ENCODE measurements at places on chromosomes 2 and 18.
A peak's percentile ranks its signal among the peaks of the same experiment; 100 is the strongest.

GRCh38 chr2:110866466-110866865, 134.1 kb downstream of the ACOXL start:
- DNase-seq = no peak

DNA sequence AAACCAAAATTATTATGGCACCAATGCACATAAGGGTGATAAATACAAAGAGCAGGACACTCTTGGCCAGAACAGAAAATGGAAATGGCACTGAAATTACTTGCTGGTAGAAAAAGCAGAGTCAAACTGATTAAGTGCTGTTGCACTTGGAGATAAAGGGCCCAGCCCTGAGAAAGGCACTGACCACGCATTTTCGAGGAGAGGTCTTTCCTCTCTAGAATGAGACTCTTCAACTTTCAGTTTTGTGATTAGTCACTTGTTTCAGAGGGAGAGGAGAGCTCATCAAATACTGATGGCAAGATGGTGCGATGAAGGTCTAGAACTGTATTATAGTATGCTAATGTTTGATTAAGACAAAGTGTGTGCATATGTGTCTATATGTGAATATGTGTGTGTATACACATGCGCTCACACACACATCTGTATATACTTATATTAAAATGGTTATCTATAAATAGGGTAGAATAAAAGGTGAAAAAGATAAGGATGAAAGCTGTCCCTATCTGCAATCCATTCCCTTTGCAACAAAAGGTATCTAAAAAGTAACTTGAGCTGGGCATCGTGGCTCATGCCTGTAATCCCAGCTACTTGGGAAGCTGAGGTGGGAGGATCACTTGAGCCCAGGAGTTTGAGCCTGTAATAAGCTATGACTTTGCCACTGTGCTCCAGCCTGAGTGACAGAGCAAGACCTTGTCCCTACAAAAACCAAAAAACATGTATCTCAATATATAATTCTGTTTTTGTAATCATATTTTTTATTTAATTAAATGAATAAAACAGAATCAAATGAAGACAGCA, 48.8 kb upstream of the ZDBF2 start:
- DNase-seq = no peak

GRCh38 chr18:13003466-13003896, 12.3 kb downstream of the CEP192 start:
- no peak for DNase-seq

DNA sequence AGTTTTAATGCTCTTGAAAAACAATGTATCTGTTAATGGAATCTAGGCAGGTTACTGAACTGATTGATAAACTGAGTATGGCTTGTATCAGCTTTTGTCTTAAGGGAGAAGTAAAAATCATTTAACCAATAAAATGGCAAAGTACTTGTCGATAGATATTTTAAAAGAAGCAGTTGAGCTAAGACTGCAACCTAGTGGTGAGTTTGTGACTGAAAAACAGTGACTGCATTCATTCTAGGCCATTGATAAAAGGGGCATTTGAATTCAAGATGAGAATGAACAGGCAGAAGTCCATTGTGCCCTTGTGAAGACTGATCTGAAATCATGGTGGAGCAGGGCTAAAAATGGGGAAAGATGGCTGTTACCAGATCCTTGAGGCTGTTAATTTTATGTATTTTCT, 59.4 kb upstream of the MSTN start:
- DNase-seq = no peak

GRCh38 chr2:204133476-204133875, 196.9 kb downstream of the ICOS start:
- DNase-seq = no peak

DNA sequence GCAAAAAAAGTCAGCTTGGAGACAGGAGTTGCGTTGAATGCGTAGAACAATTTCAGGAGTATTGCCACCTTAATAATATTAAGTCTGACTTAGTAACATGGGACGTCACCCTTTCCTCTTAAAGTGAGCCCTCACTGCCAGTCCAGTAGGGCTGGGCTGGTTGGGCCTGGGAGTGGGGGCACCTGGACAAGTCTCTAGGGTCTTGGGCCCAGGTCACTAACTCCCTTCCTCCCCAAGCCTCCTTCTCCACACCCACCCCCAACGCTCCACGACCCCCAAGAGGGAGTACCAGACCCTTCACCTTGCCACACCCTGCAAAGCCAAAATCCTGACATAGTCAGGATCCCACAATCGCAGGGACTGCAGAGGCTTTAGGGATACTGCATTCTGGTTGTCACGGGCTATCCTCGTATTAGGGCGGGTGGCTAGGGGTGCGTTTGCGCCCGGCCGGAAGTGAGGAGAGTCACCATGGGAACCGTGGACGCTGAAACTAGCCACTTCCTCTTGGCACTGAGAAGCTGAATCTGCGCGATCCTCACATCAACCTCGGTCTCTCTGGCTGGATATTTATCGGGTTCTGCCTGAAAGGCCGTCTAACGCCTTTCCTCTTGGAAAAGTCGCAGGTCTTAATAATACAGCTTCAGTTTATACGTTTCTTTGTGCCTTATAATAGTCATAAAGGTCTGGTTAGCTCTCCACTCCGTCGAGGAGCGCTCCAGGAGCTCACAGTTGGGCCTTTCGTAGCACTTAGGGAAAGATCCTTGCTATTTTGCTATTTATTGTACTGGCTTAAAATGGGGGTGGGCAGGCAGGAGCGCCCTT, 10.3 kb upstream of the CXXC1 start:
- peak; percentile 49 for DNase-seq

DNA sequence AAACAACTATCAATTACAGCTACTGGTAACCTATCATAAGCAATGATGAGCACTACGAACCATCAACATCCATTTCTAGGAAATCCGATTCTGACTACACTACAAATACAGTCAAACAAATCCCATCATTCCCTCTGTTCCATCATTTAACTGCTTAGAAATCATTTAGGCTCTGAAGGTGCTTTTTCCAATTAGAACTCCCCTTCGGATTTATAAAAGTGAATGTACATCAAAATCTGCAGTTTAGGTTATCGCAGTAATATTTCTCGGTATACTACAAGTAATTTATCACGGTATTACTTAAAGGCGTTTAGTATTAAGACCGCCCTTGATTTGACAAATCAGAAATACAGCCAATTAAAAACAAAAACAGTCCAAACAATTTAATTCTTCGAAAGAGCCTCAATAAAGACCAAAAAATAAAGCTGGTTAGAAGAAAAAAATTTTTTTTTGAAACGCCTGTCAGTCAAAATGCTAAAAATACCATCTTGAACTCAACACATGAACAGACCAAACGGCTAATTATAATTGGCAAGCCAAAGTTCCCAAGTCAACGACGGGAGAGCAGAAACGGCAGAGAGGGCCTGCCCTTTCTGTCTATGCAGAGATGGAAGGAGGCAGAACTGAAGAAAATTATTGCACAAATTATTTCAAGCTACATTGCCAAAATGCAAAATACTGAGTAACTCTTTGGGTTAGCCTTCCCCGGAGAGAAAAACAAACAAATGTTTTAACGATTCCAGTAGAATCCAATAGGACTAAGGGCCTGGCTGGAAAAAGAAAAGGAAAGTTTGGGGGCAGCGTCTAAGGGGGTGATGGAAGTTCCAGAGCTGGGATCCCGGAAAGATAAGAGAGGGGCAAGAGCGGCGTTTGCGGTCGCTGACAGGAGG, 1.2 kb downstream of the VPS54 start:
- no peak for DNase-seq

DNA sequence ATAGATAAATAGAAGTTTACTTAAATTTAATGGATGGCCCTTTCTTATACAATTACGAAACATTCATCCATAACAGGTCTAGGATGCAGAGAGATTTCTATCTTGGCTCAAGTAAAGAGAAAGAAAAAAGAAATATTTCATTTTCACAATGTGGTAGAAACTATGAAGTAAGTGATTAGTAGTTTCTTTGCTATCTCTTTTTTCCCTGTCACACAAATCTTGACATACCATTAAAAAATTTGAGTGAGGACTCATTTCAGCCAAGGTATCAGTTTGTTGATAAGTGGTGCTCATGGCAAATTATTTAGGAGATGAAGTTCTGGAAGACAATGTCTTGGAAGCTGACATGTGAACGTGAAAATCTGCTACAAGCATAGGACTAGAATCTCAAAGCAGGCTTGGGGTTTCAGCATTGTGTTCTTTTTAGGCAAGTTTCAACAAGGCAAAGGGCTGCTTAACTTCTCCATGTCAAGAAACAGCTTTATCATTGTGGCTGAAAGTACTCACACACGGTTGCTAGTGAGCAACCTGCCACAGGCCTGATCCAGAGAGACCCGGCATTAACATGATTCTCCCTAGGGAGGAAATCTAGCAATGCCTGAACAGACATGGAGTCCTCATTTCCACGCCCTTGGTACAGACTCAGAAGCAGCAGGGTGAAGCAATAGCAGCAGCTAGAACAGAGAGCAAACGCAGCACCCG, 414.6 kb downstream of the DLGAP1 start:
- DNase-seq = no peak

DNA sequence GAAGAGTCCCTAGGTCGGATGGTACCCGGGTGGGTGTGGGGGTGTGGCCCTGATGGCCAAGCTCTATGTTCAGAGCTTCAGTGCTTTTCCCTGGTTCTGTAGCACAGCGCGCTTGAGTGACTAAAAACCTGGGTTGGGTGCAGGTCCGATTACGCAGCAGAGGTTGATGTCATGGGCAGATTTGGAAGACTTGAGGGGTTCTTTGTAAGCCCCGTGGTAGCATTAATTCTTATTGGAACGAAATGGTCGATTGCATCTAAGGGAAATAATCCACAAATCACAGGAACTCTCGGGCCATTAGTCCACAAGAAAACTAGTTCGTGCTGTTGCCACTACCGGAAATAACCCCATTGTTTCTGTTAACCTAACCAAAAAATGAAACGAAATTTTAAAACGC, 9.0 kb downstream of the HOXD8 start:
- DNase-seq = no peak

GRCh38 chr18:53486296-53486695, 738.2 kb downstream of the MBD2 start:
- no peak for DNase-seq

DNA sequence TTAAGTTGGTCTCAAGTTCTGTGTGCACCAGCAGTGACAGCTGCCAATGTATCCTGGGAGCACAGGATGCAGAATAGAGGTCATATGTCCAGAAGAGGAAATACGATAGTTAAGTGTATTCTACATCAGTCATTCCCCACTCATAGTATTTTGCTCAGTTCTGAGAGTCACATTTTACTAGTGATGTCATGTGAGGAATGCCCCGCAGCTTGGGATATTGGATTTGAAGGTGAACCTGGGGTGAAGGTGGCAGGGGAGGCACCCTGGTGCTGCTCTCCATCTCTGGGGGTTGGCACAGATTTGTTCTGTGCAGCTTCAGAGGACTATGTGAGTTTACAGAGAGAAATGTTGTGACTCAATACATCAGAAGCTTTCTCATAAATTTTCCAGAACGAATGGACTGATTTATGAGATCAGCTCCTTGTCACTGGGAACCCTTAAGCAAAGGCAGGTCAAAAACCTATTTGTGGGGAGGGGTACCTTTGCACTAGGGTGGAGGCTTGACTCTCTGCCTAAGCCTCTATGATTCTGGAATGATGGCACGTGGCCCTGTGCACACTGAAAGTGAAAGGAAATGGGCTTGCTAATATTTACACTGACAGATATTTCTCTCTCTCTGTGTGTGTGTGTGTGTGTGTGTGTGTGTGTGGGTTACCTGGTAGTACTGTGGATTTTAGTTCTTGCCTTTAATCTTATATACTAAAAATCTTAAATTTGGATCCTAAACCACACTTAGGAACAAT, 95.9 kb downstream of the NEB start:
- DNase-seq = no peak

GRCh38 chr2:237935740-237936452, 30.9 kb upstream of the UBE2F start:
- no peak for DNase-seq

GRCh38 chr2:66573821-66574233, 138.9 kb downstream of the MEIS1 start:
- DNase-seq = no peak

DNA sequence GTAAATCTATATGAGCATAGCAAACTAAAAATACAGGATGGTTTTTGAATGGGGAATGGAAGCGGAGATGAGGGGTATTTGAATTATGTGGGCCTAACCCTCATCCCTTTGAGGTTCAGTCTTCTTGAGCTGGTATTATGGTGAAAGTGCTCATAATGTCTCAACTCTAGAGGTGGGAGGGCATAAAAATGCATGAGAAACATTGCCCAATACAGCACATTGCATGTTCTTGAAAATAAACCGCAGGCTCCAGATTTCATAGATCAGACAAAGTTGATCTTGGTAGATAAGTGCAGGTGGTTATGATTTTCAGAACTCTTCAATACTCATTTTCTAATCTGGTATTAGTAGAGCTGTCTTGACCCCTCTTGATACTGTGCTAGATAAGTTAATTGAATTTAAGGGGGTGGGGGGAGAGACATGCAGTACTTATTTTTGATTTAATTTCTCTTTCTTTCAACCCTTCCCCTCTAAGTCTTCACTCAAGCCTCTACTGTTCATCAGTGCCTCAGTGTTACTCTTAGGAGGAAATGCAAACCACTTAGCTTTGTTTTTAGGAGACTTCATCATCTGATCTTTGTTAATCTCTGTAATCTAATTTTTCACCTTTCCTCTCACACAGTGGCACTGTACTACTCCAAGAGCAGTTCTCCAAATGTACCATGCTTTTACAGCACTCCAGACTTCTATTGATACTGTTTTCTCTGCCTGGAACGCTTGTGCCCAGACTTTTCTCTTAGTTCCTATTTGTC, 22.2 kb downstream of the XRCC5 start:
- no peak for DNase-seq

GRCh38 chr2:30759481-30759880, 47.8 kb downstream of the CAPN13 start:
- DNase-seq = no peak

DNA sequence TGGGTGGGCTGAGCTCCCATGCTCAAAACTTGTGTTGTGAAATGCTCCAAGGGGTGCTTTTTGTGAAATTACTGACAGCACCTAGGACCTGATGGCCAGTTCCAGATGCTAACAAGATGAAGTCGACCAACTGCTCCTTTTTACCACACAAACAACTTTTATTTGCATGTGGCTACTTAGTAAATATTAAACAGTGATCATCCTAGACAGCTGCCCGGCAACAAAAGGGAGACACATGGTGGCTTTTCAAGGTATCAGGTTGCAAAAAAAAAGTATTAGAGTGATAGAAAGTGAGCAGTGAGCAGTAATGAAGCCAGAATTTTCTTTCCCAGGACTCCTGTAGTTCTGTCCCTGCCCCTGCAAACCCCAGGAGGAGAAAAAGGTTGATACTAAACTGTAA, 118.5 kb downstream of the RPIA start:
- no peak for DNase-seq

DNA sequence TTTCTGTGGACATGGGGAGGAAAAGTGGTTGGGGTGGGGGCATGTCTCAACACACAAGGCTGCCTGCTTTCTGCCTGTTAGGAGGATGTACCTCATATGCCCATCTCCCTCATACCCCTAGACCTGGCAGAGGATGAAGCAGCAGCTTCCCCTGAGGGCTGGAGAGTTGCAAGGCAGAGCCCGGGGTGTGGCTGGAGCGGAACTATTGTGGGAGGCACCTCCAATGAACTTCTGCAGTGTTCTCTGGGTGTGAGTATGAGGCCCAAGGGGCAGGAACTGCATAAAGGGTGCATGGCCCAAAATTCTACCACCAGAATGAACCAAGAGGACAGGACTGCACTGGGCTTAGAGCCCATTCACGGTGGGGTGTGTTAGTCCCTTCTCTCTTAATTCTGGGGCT, 296.3 kb upstream of the SIX2 start:
- DNase-seq = no peak

GRCh38 chr18:48771641-48772375, 179.0 kb downstream of the SMAD7 start:
- no peak for DNase-seq
